ENCODE measurements at places on chromosomes 13 and 19. TPM values are rescaled to one million over a fixed set of nuclear protein-coding genes. Genes with fewer than 3 reads are reported as not detected.

SIGLEC12 gene
- 0.12 TPM for total RNA-seq

FBXO27 gene
- 8.2 TPM for total RNA-seq

- no peaks in the 10 kb centered on the region for H3K27me3 ChIP-seq
- H3K4me1 ChIP-seq: no peaks in the 10 kb centered on the region
- no peaks in the 10 kb centered on the region for H3K36me3 ChIP-seq
- no peak overlapping the region for H3K27ac ChIP-seq
Measured at GRCh38 chr13:98890186-98890585, 87.7 kb downstream of the DOCK9 start.

- H3K4me3 ChIP-seq: no peak overlapping the region
- H3K4me1 ChIP-seq: no peaks in the 10 kb centered on the region
- no peaks in the 10 kb centered on the region for H3K27me3 ChIP-seq
- no peaks in the 10 kb centered on the region for H3K36me3 ChIP-seq
- DNase-seq: no peak
Measured at GRCh38 chr13:75751350-75751749, 115.2 kb downstream of the LMO7 start.

GRCh38 chr13:98821372-98822224 is 69.1 kb upstream of the SLC15A1 start:
- H3K27me3 ChIP-seq: no peaks in the 10 kb centered on the region
- H3K36me3 ChIP-seq: no peaks in the 10 kb centered on the region
- no peak overlapping the region for H3K4me3 ChIP-seq
